WTC11 (cell line): ENCODE measurements at places on chromosomes 1 and 21. TPM values are rescaled to one million over a fixed set of nuclear protein-coding genes. Genes with fewer than 3 reads are reported as not detected.

TOR3A gene
- 17.2 to 20.5 TPM (median 18.0 TPM) in 3 replicates for total RNA-seq

CFH gene
- total RNA-seq, result 0.17 to 0.44 TPM (median 0.34 TPM) in 3 replicates

SLC19A1 gene
- 27.7 to 29.8 TPM (median 28.3 TPM) in 3 replicates for total RNA-seq

RNF2 gene
- 37.3 to 47.8 TPM (median 45.2 TPM) in 3 replicates for total RNA-seq
